ENCODE measurements at places on chromosomes 4 and X. TPM values are rescaled to one million over a fixed set of nuclear protein-coding genes. Genes with fewer than 3 reads are reported as not detected.
A peak's percentile ranks its signal among the peaks of the same experiment; 100 is the strongest.

Gene PPM1K
- total RNA-seq, result 43.2 TPM

Gene PLS3
- 82.0 TPM for total RNA-seq

Gene MAP3K15
- 8.2 TPM for total RNA-seq

Gene LRAT
- total RNA-seq, result not detected

Gene REPS2
- 9.6 TPM for total RNA-seq

Gene PAGE1
- not detected for total RNA-seq

GRCh38 chrX:10828640-10829039, 208.3 kb upstream of the MID1 start:
- no peak overlapping the region for H3K27ac ChIP-seq
- no peak overlapping the region for H3K4me3 ChIP-seq
- no peaks in the 10 kb centered on the region for H3K27me3 ChIP-seq
- H3K4me1 ChIP-seq, result no peaks in the 10 kb centered on the region

DNA sequence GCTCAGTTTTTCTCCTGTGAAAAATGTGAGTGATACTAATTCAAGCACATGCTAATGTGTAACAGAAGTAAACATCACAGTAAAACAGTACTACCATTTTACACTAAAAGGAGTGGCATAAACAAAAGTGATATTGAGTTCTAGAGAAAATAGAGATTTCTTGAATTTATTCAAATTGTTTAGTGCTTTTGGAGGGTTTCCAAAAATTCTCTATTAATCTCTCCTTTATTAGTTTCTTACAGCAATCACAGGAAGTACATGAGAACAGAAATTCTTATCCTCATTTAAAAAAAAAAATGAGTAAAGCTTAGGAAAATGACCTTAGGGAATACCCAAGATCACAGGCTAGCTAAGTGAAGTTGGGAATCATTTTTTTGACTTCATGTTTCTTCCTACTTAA, 459.7 kb upstream of the GALNTL6 start:
- DNase-seq, result no peak
- H3K27me3 ChIP-seq, result no peaks in the 10 kb centered on the region
- no peak overlapping the region for H3K4me3 ChIP-seq
- no peak overlapping the region for H3K27ac ChIP-seq
- H3K36me3 ChIP-seq, result no peaks in the 10 kb centered on the region

DNA sequence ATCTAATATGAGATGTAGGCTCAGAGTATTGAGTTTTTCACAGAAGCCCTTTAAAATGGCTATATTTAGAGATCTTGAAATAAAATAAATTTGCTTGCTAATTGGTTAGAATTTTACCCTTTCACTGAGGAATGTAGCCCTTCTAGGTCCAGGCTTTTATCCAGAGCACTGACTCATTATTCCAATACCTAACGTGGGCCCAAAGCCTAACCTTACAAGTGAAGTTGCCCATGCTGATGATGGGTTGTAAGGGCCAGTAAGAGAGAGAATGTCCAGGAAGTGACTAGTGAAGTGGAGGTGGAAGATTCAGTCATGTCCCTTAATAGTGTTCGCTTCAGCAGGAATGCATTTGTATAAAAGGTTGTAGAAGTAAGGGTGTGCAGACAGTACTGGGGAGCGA, 155.9 kb downstream of the STIM2 start:
- peaks cover 57% of the 10 kb centered on the region for H3K36me3 ChIP-seq
- H3K4me3 ChIP-seq, result no peak overlapping the region
- no peaks in the 10 kb centered on the region for H3K4me1 ChIP-seq
- H3K27me3 ChIP-seq, result no peaks in the 10 kb centered on the region
- no peak overlapping the region for H3K27ac ChIP-seq
- DNase-seq, result no peak

- H3K4me3 ChIP-seq, result no peak overlapping the region
- no peak for DNase-seq
- no peaks in the 10 kb centered on the region for H3K4me1 ChIP-seq
Observed at GRCh38 chrX:121102101-121102500, 54.7 kb downstream of the GLUD2 start.

GRCh38 chr4:120561648-120562047, 360.9 kb downstream of the PRDM5 start:
- H3K4me1 ChIP-seq, result no peaks in the 10 kb centered on the region
- H3K27ac ChIP-seq, result no peak overlapping the region
- no peaks in the 10 kb centered on the region for H3K36me3 ChIP-seq
- H3K27me3 ChIP-seq, result no peaks in the 10 kb centered on the region

GRCh38 chrX:154437971-154438893, 1.3 kb downstream of the GDI1 start:
- H3K4me3 ChIP-seq, result peak overlapping the region; percentile 86
- no peak for DNase-seq
- peaks cover 31% of the 10 kb centered on the region for H3K4me1 ChIP-seq
- H3K27me3 ChIP-seq, result no peaks in the 10 kb centered on the region

GRCh38 chr4:139603576-139604410, 47.8 kb upstream of the SETD7 start:
- H3K27me3 ChIP-seq, result no peaks in the 10 kb centered on the region
- no peak overlapping the region for H3K4me3 ChIP-seq
- DNase-seq, result no peak
- no peaks in the 10 kb centered on the region for H3K36me3 ChIP-seq
- H3K27ac ChIP-seq, result no peak overlapping the region

DNA sequence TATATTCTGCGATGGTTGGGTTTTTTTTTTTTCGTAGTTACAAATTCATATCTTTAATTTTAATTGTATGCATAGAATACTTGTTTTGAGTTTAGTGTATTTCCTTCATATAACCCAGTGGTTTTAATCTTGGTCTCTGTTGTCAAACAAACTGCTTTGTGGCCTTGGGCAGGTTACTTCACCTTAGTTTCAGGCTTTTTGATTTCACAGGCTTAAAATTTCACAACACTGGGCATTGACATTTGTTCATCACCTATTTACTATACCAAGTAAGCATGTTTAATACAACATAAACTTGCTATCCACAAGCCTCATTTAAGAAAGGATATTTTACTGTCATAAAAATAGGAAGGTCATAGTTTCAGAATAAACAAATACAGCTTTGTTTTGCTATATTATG, 14.7 kb downstream of the RAPGEF2 start:
- H3K27me3 ChIP-seq, result no peaks in the 10 kb centered on the region
- H3K27ac ChIP-seq, result no peak overlapping the region
- no peaks in the 10 kb centered on the region for H3K36me3 ChIP-seq
- DNase-seq, result no peak
- peaks cover 31% of the 10 kb centered on the region for H3K4me1 ChIP-seq

GRCh38 chr4:151013944-151014343, 1.1 kb downstream of the LRBA start:
- peaks cover 9% of the 10 kb centered on the region for H3K36me3 ChIP-seq
- peak overlapping the region; percentile 97 for H3K27ac ChIP-seq
- H3K27me3 ChIP-seq, result no peaks in the 10 kb centered on the region
- peaks cover 41% of the 10 kb centered on the region for H3K4me1 ChIP-seq
- DNase-seq, result no peak

- H3K27me3 ChIP-seq, result no peaks in the 10 kb centered on the region
- H3K27ac ChIP-seq, result no peak overlapping the region
- no peaks in the 10 kb centered on the region for H3K36me3 ChIP-seq
- no peak for DNase-seq
- no peak overlapping the region for H3K4me3 ChIP-seq
Observed at GRCh38 chrX:19272452-19272851, 71.3 kb upstream of the PDHA1 start.

GRCh38 chr4:183158062-183158461, 59.0 kb downstream of the WWC2 start:
- H3K27me3 ChIP-seq, result no peaks in the 10 kb centered on the region
- no peak for DNase-seq
- H3K4me3 ChIP-seq, result no peak overlapping the region
- no peaks in the 10 kb centered on the region for H3K36me3 ChIP-seq
- H3K27ac ChIP-seq, result no peak overlapping the region

DNA sequence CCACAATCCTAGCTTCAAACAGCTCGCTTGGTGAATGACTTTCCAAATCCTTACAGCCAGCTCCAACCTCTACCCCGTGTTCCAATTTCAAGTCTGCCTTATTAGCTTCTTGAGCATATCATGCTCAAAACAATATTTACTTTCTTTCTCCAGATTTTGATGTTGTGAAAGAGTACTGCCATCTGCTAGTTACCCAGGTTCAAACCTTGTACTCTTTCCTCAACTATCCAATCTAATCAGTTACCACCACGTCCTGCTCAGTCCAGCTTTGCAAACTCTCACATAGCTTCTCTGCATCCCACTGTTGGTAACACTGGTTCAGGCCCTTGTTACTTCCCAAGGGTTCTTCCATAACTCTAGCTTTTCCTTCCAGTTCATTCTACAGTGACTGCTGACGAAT, 179.1 kb downstream of the NR3C2 start:
- H3K27ac ChIP-seq, result no peak overlapping the region
- DNase-seq, result no peak
- no peaks in the 10 kb centered on the region for H3K4me1 ChIP-seq
- no peaks in the 10 kb centered on the region for H3K36me3 ChIP-seq

DNA sequence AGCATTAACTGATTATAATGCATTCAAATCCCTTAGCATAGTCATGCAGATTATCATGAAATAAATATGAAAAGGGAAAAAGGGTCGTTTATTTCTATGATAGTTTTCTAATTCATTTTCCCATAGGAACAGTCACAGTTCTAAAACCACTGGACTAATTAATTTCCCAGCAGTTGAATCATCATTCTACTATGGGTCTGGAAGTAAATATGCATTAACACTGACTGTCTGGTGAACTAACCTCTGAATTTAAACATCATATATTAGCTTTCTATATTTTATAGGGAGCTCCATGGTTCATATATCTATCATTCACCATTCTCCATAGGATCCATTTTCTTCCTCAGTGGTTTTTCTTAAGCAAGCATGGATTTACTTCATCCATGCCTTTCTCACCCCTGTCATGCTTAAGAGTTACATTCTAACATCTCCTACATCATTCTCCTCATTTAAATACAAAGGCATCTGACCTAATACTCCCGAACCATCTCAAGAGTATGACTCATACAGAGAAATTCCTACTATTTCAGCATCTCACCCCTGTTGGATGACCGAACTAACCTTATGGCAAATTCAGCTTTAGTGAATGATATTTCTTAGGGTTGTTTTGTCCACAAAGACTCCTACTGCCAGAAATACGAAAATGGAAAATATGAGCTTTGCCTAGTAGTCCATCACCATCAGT, 198.7 kb upstream of the ADAMTS3 start:
- H3K27me3 ChIP-seq, result no peaks in the 10 kb centered on the region
- no peak overlapping the region for H3K27ac ChIP-seq
- no peaks in the 10 kb centered on the region for H3K36me3 ChIP-seq

DNA sequence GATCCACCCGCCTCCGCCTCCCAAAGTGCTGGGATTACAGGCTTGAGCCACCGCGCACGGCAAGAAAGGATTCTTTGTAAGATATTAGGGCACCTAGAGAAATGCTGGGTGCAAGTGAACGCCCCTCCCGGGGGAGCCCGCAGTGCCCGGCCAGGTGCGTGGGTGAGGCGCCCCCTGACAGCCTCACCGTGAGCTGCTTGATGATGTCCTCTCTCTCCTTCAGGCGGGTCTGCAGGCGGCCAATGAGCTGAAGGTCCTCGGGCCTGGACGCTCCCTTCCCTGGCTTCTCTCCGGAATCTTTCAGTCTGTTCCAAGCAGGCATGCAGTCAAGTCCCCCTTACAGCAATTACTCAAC, 21.9 kb downstream of the MED28 start:
- no peaks in the 10 kb centered on the region for H3K4me1 ChIP-seq
- peaks cover 54% of the 10 kb centered on the region for H3K36me3 ChIP-seq
- no peak for DNase-seq
- H3K27me3 ChIP-seq, result no peaks in the 10 kb centered on the region
- no peak overlapping the region for H3K4me3 ChIP-seq
- no peak overlapping the region for H3K27ac ChIP-seq

GRCh38 chr4:6943012-6943884, 33.6 kb downstream of the TBC1D14 start:
- no peak overlapping the region for H3K4me3 ChIP-seq
- H3K27ac ChIP-seq, result peak overlapping the region; percentile 80
- peaks cover 15% of the 10 kb centered on the region for H3K36me3 ChIP-seq

GRCh38 chr4:67106861-67107460, 438.3 kb downstream of the CENPC start:
- H3K27me3 ChIP-seq, result no peaks in the 10 kb centered on the region
- no peaks in the 10 kb centered on the region for H3K4me1 ChIP-seq

DNA sequence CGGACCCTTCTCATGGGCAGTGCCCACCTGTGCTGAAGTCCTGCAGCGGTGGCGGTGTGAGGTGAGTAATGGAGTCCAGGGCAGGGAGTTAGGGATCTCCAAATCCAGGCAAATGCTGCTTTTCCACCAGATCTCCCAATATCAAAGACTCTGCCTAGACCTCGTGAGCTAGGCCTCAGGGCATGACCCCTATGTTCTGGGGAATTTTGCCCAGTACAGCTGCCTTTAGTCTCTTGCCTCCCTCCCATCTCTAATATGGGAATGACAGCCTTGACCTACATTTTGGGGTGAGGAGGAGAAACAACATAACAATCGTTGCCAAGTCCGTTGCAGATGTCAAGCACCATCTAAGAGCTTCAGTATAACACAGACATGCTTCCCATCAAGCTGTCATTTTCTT, 7.3 kb downstream of the PAK3 start:
- no peaks in the 10 kb centered on the region for H3K36me3 ChIP-seq
- no peak overlapping the region for H3K4me3 ChIP-seq
- H3K4me1 ChIP-seq, result no peaks in the 10 kb centered on the region
- no peak for DNase-seq

- no peak overlapping the region for H3K27ac ChIP-seq
- no peaks in the 10 kb centered on the region for H3K4me1 ChIP-seq
- no peak overlapping the region for H3K4me3 ChIP-seq
- no peak for DNase-seq
Observed at GRCh38 chr4:83552083-83552482, 16.2 kb downstream of the GPAT3 start.

DNA sequence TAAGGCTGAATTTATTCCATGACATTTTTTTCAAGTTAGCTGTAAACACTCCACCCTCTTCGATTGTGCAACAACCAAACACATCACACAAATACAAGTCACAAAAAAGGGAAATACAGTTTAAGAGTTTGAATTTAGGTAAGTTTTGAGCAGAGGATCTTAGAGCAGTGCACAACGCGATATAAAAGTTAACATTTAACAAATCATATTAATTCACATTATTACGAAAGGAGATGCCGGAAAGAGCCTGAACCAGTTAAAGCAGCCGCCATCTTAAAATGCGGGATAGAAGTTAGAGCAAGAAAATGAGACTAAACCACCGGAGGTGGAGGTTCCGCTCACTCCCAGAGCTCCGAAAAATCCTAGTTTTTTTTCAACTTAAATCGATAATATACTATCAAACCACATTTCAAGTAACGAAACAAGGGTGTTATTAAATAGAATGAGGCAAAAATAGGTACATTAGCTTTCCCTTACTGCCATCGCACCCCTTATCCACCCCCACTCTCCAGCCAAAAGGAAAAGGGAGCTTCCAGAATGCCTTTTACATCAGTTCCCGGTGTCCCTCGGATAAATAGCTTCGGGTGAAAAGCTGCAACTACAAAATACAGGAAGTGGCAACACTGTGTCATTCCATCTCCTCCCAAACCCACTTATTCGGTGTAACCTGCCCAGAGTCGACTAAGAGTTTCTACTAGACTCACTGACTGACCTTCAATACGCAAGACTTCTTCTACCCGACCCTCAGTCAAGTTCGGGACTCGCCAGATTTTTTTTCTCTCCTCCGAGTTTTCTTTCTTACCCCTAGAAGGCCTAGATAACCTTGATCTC, 1.9 kb downstream of the UBE2D3 start:
- H3K27ac ChIP-seq, result peak overlapping the region; percentile 100
- peaks cover 68% of the 10 kb centered on the region for H3K4me1 ChIP-seq
- no peak for DNase-seq
- H3K36me3 ChIP-seq, result no peaks in the 10 kb centered on the region
- no peaks in the 10 kb centered on the region for H3K27me3 ChIP-seq

GRCh38 chrX:18931972-18932371, 51.9 kb downstream of the PHKA2 start:
- H3K27ac ChIP-seq, result no peak overlapping the region
- H3K4me1 ChIP-seq, result no peaks in the 10 kb centered on the region
- peaks cover 4% of the 10 kb centered on the region for H3K36me3 ChIP-seq

GRCh38 chr4:98779088-98779487, 120.7 kb upstream of the TSPAN5 start:
- no peak for DNase-seq
- no peaks in the 10 kb centered on the region for H3K27me3 ChIP-seq

Data from spleen (tissue), 13 donors.